Activated CD8-positive, alpha-beta memory T cell treated with anti-CD3 and anti-CD28 coated beads, Interleukin-2, amount 50 U/mL, for 4 hours (primary cell): ENCODE measurements at places on chromosomes 6 and 20.
A peak's percentile ranks its signal among the peaks of the same experiment; 100 is the strongest.

- DNase-seq, result no peak
These were observed 973 bp upstream of the BRD2 start for GRCh38 chr6:32967151-32968091.

GRCh38 chr20:63036291-63036690 lies 29.5 kb upstream of the BHLHE23 start:
- no peak for DNase-seq

GRCh38 chr20:16537918-16538317 lies 35.3 kb downstream of the KIF16B start:
- no peak for DNase-seq

DNA sequence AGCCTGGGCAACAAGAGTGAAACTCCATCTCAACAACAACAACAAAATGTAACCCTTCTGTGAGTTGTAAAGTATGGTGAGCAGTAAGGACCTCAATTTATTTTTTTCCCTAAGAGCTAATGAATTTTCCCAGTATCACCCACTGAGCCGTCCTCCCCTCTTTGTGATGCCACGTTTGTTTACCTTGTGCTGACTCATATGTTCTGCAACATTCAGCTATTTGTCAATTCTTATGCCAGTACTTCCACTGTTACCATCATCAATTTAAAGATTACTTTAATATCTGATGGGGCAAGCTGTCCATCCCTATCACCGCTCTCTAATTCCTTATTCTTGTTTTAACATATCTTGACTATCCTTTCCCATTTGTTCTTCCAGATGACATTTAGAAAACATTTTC lies 37.5 kb downstream of the MAK start:
- no peak for DNase-seq

GRCh38 chr20:48718786-48719578 lies 108.8 kb downstream of the PREX1 start:
- DNase-seq, result peak; percentile 48

- DNase-seq, result no peak
These were observed 100.9 kb downstream of the MYB start for GRCh38 chr6:135281964-135282363.

GRCh38 chr20:36773107-36773596 lies 411 bp downstream of the DSN1 start:
- no peak for DNase-seq

DNA sequence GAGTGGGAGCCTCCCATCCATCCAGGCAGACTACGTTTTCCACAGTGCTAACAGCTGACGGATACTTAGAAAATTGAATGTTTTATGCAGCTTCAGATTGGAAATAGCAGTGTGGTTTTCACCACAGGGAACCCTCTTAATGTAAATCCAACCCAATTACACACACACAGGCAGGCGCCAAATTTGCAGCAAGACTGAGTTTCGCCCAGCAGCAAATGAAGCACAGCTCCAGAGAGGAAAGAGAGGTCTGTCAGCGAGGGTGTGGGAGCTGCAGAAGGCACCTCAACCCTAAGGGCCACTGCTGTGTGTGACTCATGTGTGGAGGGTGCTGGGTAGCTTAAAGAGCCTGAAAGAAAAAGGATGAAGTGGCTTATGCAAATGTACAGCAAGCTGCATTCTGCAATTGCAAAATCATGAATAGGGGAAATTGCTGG lies 365.7 kb downstream of the MAFB start:
- no peak for DNase-seq

GRCh38 chr6:25506020-25506419 lies 146.0 kb upstream of the SCGN start:
- DNase-seq, result no peak
